ENCODE measurements at places on chromosomes 6 and 20.

GRCh38 chr20:54566031-54566688, 90.8 kb downstream of the DOK5 start:
- DNase-seq: no peak

GRCh38 chr20:41072190-41072863, 43.7 kb downstream of the TOP1 start:
- no peak for DNase-seq

DNA sequence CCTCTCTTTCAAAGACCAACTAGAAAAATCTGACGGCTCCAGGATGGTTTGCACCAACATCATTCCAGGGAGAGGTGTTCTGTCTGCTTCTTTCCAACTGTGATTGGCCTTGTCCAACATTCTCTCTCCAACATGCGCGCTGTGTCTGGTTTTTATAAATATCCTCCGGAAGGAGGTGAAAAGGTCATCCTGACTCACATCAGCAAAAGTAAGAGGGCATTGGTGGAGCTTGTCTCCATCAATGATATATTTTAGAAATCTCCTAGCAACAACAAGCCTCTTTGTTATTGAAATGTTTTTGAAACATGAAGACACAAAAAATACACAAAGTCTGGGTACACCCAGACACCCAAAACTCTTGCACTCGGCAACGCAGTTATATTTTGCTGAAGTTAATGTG, 475.3 kb upstream of the JARID2 start:
- no peak for DNase-seq

DNA sequence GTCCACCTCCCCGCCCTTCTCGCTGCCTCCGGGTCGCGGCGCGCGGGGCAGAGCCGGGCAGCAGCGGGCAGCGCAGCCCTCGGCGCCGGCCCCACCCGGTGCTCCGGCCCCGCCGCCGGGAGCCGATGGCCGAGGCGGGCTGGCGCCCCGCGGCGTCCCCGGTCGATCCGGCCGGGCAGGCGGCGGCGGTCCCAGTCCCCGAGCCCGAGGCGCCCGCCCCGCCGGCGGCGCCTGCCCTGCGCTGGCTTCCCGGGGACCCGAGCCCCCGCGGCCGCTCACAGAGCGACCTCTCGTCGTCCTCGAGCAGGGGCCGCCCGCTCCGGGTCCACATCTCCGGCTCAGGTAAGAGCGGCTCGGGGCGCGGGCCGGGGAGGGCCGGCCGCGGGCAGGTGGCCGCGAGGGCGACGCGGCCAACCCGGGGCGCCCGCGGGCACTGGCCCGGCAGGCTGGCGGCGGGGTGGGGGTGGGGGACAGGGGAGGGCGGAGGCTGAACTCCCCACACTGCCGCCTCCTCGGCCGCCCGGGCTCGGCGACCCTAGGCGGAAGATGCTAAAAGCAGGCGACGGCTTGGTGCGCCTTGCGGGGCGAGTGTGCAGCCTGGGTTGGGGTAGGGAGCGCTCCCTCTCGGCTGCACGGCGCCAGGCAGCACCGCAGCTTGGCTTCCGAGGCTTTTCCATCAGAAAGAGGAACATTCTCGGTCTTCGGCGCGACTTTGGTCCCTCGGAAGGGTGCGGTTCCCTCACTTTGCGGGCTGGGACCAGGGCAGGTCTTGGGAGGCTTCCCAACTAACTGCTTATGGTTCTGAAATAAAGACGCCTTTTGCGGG, 25.6 kb upstream of the FUCA2 start:
- peak; percentile 67 for DNase-seq

DNA sequence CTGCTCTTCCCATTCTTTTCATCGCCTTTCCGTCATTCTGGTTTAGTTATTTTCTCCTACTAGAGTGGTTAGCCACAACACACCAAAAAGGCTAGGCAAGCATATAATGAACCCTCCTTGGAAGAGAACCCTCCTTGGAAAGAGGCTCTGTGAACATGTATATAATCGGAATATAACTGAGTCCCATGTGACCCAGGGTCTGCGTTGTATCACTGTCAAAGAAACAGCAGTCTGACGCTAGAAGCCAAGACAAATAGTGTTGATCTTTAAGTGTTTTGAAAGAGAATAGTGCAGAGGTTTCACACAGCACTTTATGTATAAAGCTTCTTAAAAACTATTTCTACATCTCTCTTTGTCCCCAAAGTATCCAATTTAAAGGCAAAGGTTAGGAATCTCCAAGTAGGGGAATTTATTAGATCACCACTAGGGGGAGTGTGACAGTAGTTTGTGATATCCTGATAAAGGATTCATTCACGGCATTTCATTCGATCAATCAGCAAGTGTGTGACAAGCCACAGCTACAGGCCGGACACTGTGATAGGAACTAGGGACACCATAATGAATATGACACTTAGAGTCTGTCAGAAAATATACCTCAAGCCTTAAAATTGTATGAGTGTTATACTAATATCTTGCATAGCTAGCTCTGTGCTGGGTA, 395.3 kb downstream of the CD109 start:
- peak; percentile 10 for DNase-seq

GRCh38 chr6:104959026-104959858, 2.3 kb downstream of the LIN28B start:
- no peak for DNase-seq

- DNase-seq: no peak
Observed at GRCh38 chr6:139533171-139533570, 158.7 kb upstream of the CITED2 start.

- no peak for DNase-seq
Observed at GRCh38 chr20:50436696-50437095, 73.5 kb upstream of the PTPN1 start.

GRCh38 chr6:57324538-57324937, 7.1 kb downstream of the PRIM2 start:
- peak; percentile 33 for DNase-seq
